AG04449 (cell line): ENCODE measurements at places on chromosomes 2 and 18.

DNA sequence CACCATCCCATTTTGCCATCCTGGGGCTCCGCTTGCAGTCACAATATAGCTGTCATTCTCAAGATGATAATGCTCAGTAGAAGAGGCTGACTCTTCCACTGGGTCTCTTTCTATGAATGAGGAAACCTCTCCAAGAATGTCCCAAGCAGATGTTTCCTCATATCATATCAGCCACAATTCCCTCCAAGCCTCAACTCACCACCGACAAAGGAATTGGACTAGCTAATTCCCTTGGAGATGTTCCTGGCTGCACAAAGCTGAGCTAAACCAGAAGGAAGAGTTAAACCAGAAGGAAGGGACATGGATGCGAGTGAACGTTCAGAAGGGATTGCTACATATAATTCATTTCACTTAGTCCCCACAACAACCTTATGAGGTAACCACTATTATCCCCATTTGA, 65.0 kb upstream of the NPAS2 start:
- DNase-seq: no peak

DNA sequence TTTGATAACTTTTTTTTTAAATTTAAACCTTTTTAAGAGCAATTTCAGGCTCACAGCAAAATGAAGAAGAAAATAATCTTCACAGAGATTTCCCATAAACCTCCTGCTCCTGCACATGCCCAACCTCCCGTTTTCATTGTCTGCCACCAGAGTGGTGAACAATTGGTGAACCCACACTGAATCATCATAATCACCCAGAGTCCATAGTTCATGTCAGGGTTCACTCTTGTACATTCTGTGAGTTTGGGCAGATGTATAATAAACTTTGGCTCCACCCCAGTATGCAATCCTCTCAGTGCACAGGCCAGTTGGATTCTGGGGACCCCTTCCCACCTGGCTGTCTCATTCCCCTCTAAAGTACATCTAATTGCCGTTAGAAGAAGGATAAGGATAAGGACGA, 24.4 kb downstream of the C18orf54 start:
- DNase-seq: no peak

DNA sequence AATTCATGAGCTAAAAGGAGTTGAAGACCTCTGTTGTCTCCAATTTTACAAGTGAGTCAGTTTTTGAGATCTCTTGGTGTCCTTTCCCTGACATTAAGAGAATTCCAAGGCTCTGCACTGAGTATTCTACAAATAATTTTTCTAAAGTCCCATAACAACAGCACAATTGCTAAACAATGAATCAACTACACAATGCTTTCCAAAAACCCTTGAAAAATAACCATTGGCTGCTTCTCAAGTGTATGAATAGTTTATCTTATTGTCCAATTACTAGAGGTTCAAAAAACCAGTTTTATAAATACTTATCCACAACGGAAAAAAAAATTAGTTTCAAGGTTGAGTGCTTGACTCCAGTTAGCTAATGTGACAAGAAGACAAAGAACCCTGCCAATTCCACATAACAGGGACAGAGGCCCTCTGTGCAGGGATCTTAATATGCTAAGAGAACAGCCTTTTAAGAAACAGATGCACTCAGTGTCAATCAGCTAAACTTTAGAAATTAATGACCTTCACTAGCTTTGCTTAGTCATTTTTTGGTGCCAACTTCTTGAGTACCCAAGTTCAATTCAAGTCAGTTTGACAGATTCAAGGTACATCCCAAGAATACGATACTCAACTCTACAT, 266.6 kb upstream of the CYP26B1 start:
- DNase-seq: no peak

GRCh38 chr2:200515155-200515554, 5.3 kb upstream of the KCTD18 start:
- no peak for DNase-seq

- no peak for DNase-seq
Observed at GRCh38 chr2:42928161-42928691, 135.8 kb upstream of the HAAO start.
